ENCODE measurements at places on chromosomes 3 and 15. TPM values are rescaled to one million over a fixed set of nuclear protein-coding genes. Genes with fewer than 3 reads are reported as not detected.
A peak's percentile ranks its signal among the peaks of the same experiment; 100 is the strongest.

WDR6 gene
- total RNA-seq: 198 TPM

DUT gene
- 59.7 TPM for total RNA-seq

UCN2 gene
- total RNA-seq: not detected

TFRC gene
- total RNA-seq: 203 TPM

DUOX1 gene
- total RNA-seq: not detected

GPR171 gene
- total RNA-seq: 73.9 TPM

SGO1 gene
- 0.89 TPM for total RNA-seq

- DNase-seq: no peak
Observed at GRCh38 chr3:134680796-134681521, 30.1 kb upstream of the KY start.

DNA sequence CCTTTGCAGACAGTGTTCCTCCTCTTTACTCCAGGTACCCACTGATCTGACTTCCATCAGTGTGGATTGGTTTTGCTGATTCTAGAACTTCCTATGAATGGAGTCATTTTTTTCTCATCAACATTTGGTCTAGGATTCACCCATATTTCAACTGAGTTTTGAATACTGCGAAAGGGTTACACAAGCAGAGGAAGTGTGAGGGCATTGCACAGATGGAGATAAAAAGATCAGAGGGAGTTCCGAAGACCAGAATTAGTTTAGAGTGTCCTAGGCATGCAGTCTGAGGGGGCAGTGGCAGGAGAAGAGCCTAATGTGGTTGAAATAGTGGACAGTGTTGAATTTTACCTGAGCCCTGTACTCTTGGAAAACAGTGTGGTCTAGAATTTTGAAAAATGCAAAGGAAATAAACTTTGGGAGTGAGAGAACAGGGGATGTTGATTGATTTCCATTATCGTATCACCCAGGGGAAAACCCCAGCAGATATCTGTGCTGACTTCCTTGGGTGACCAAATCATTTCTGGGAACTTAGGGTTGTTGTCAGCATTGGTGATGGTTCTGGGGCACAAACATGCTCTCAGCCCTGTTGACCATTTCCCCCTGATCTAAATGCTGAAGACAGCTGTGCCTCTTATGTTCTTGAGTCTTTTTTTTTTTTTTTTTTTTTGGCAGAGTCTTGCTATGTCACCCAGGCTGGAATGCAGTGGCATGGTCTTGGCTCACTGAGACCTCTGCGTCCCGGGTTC, 327.4 kb upstream of the LRRFIP2 start:
- no peak for DNase-seq

DNA sequence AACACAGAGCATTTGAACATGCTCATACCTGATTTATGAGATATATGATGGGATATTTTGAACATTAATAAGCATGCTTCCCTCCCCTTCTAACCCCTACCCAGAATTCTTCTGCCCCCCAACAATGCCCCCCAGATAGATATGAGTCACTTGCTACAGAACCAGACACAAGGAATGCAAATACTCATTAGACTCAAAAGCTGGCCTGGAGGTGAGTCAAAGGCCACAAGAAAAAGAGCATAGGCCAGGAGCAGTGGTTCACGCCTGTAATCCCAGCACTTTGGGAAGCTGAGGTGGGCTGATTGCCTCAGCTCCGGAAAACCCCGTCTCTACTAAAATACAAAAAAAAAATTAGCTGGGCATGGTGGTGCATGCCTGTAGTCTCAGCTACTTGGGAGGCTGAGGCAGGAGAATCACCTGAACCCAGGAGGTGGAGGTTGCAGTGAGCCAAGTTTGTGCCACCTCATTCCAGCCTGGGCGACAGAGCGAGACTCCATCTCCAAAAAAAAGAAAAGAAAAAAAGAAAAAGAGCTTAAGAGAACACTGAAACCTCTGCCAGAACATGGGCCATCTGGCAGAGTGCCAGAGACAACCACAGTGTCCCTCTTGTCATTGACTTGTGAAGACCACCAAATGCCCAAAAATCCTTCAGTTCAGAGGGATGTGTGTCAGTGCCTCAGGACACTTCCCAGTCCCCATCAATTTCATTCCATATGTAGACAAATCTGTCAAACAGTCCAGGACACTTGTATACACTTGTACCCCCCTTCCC, 3.9 kb upstream of the SH3GL3 start:
- no peak for DNase-seq

DNA sequence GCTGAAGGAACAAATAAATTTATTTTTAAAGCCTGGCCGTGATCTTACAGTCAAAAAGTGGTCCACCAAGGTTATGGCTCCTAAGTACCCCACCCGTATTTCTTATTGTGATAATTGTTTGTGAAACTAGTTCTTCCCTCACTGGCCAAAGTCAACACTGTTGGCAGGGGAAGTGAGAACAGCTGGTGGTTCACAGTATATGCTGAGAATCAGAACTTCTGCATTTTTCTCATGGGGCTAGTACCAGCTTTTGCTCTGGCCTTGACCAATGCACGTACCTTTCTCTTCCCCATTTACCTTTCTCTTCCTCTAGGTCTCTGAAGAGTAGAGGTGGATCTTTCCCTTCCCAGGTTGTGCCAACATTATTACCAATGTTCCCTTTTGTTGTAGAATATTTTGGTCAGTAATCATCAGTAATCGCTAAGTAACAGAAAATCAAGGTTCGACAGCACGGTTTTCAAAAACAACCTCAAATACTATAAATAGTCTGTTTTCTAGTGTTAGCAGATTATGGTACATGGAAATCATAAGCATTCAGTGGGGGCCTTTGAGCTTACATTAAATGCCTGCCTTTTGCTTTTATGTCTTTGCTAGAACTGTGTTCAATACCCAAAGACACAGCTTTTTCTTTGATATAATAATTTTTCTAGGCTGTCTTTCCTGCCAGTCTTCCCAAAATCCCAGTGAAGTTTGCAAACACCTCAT, 268.0 kb downstream of the LPP start:
- DNase-seq: no peak

DNA sequence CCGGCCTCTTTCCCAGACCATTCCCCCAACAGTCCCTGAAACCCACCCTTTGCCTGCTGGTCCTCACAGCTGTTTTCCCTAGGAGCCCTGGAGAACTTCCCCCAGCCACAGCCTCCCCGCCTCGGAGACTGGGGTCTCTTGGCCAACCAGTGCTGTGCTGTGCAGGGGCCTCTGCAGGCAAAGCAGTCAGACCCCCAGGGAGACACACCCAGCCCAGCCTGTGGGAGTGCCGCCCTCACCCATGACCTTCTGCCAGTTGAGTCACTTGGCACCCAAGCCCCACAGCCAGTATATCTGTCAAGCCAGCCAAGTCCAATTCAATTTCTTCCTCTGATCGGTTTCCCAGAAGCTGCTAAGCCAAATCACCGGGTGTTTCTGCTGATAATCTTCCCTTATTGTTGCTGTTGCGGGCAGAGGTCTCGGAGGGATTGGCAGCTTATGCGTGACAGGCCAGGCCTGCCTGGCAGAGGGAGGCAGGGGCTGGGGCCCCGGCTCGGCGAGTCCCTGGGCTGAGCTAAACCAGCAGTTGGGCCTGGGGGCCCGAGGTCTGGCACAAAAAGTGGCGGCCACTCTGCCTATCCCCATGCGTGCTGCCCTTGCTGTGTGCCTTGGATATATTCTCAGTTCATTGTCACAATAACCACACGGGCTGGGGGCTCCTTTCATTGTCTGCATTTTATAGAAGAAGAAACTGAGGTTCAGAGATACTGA, 65.6 kb upstream of the SLC6A1 start:
- no peak for DNase-seq

- DNase-seq: no peak
Observed at GRCh38 chr3:52036222-52036694, 20.1 kb downstream of the DUSP7 start.

- no peak for DNase-seq
Observed at GRCh38 chr3:9820946-9821345, 10.9 kb downstream of the TTLL3 start.

- no peak for DNase-seq
Observed at GRCh38 chr3:155069729-155070128, 10.4 kb upstream of the MME start.

GRCh38 chr15:54150255-54150654, 172.0 kb downstream of the UNC13C start:
- DNase-seq: no peak

- peak; percentile 49 for DNase-seq
Observed at GRCh38 chr15:84878504-84878903, 6.0 kb upstream of the SLC28A1 start.

GRCh38 chr3:81270603-81271379, 490.7 kb downstream of the GBE1 start:
- no peak for DNase-seq

GRCh38 chr3:27716309-27716708, 5.8 kb downstream of the EOMES start:
- no peak for DNase-seq

DNA sequence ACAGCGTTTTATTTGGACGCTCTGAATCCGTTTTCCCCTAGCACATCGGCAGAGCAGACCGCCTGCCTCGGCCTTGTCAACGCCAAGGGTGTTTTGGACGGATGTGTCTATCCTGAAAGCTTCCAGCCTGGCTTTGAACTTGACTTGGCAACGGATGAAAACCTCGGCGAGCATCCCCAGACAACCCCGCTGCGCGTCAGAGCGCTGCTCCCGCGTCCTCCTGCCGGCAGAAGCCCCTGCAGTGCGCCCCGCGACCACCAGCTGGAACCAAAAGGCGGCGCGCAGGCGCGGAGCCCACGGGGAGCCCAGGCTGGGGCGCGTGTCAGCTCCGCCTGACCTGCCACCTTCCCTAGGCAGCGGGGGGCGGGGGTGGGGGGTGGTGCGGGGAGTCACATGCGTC, 26.2 kb upstream of the ARL8B start:
- DNase-seq: no peak

Data from naive thymus-derived CD4-positive, alpha-beta T cell (primary cell).